Activated T-helper 2 cell treated with anti-CD3 and anti-CD28 coated beads, Interferon-gamma antibody, Interleukin-2, Interleukin-4, amounts not matched to agents 10 μg/mL and 5 μg/mL and 100 μg/mL, durations not matched to agents 14 hours and 24 hours and 36 hours (primary cell): ENCODE measurements at places on chromosomes 12 and 14.
A peak's percentile ranks its signal among the peaks of the same experiment; 100 is the strongest.

GRCh38 chr12:46401662-46402061 is 29.1 kb upstream of the SLC38A2 start:
- H3K4me1 ChIP-seq: peaks cover 65% of the 10 kb centered on the region
- H3K27ac ChIP-seq: no peak overlapping the region
- no peak overlapping the region for H3K4me3 ChIP-seq
- H3K36me3 ChIP-seq: peaks cover 44% of the 10 kb centered on the region
- no peak for DNase-seq

- H3K27me3 ChIP-seq: no peaks in the 10 kb centered on the region
- H3K4me3 ChIP-seq: no peak overlapping the region
- no peaks in the 10 kb centered on the region for H3K4me1 ChIP-seq
Measured at GRCh38 chr14:88590173-88590572, 27.3 kb downstream of the ZC3H14 start.

DNA sequence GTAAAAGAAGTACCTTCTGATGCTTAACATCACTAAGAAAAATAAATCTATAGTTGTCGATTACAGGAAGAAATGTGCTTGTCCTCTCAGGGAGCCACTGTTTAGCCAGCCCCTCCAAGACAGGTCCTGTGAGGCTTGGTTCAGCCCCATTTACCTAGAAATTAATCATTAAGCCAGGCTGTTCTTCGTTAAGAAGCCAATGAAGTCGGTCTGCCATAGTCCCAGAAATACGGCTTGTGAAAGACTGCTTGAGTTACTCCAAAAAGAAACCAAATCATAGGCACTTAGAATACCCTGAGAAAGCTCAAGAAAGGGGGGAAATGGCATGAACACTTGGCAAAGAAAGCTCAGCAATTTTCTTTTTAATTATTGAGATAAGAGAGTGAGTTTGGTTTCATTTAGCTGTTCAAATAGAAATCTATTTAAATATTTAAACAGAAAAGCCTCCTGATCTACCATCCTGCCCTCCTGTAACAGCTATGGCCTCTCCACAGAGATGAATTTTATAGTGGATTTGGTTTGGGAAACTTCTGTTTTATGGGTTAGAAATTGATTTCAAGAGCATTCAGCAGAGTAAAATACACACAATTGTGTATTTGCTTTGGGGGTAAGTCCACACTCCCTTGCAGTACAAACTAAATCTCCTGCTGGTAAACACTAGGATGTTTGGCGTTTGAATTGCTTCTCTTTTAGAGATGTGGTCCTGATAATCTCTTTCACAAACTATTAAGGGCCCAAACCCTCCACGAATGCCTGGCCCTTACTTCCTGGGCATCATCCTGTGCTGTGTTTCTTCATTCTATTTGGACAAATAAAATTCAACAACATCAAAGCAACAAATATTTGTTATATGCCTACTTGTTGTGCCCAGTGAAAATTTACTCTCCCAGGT is 234.4 kb downstream of the SEC23A start:
- no peaks in the 10 kb centered on the region for H3K4me1 ChIP-seq
- H3K27me3 ChIP-seq: no peaks in the 10 kb centered on the region
- no peak overlapping the region for H3K4me3 ChIP-seq
- no peak overlapping the region for H3K27ac ChIP-seq
- H3K36me3 ChIP-seq: no peaks in the 10 kb centered on the region
- DNase-seq: no peak

DNA sequence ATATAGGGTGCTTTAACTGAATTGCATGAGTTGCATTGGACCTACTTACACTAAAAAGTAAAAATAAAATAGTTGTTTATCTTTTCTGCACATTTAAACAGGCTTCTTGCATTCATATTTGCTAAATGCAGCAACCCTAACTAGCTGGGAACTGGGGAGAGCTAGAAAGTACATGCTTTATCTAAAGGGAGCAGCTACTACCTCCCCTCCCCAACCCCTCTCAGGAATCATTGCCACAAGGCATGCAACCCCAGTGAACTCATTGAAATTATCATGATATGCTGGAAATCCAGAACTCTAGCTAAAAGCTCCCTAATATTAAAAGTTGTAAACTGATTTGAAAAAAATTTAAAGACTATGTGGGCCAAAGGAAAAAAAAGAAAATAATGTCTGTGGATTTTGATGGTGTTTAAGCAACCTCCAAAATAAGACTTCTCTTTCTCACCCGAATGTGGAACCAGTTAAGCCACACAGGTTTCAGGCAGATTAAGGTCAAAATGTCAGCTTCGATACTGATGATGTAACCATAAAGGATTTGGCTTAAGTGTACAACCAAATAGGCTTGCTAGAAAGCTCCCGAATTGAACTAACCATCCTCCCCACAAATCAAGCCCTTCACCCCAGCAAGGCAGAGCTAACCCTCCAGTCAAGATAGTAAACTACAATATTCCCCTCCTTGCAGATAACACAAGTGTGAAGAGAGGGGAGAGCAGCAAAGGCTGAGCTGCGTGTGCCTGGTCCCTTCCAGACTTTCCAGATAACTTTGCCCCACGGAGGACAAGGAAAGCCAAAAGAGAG is 13.8 kb upstream of the POC1B start:
- H3K4me1 ChIP-seq: peaks cover 9% of the 10 kb centered on the region
- H3K27me3 ChIP-seq: no peaks in the 10 kb centered on the region
- no peak overlapping the region for H3K27ac ChIP-seq
- H3K36me3 ChIP-seq: no peaks in the 10 kb centered on the region
- H3K4me3 ChIP-seq: no peak overlapping the region

GRCh38 chr12:102568276-102568675 is 87.9 kb upstream of the IGF1 start:
- no peaks in the 10 kb centered on the region for H3K36me3 ChIP-seq
- H3K27me3 ChIP-seq: no peaks in the 10 kb centered on the region

GRCh38 chr14:52792097-52792415 is 649 bp upstream of the GNPNAT1 start:
- H3K36me3 ChIP-seq: peaks cover 15% of the 10 kb centered on the region
- peak overlapping the region; percentile 73 for H3K27ac ChIP-seq
- no peak for DNase-seq
- peak overlapping the region; percentile 89 for H3K4me3 ChIP-seq
- peaks cover 27% of the 10 kb centered on the region for H3K4me1 ChIP-seq

DNA sequence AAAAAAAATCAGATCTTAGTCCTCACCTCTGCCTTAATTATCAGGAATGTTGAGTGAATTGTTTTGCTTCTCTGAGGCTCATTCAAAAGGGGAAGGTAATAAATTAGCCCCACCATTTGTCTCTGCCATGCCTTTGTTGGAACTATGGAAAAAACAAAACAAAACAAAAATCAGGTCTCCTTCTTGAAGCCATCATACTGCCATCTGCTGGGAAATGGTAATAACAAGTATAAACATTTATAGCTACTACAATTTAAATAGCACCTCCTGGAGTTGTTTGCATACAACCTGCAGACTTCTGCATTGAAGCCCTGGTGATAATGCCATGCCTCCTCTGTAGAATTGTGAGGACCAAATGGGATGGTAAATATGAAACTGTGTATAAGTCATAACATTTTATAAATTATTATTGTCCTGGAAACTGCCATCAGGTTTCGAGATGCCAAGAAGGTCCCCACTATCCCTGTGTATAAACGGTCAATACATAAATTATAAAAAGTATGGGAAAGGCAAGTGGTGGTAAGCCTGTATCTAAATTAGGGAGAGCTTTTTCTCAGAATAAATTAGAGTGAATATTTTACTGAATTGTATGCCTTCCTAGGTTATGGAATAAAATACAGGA is 87.2 kb upstream of the FGD4 start:
- H3K27ac ChIP-seq: no peak overlapping the region
- peaks cover 2% of the 10 kb centered on the region for H3K4me1 ChIP-seq
- H3K27me3 ChIP-seq: peaks cover 5% of the 10 kb centered on the region
- no peak overlapping the region for H3K4me3 ChIP-seq
- H3K36me3 ChIP-seq: no peaks in the 10 kb centered on the region

GRCh38 chr12:60803147-60803546 is 1207.3 kb downstream of the SLC16A7 start:
- DNase-seq: no peak
- no peaks in the 10 kb centered on the region for H3K27me3 ChIP-seq
- H3K4me3 ChIP-seq: no peak overlapping the region
- no peaks in the 10 kb centered on the region for H3K36me3 ChIP-seq
- H3K27ac ChIP-seq: no peak overlapping the region

- peaks cover 36% of the 10 kb centered on the region for H3K36me3 ChIP-seq
- peak overlapping the region; percentile 99 for H3K27ac ChIP-seq
- H3K27me3 ChIP-seq: no peaks in the 10 kb centered on the region
Measured at GRCh38 chr14:100376751-100377171, 53.6 kb downstream of the SLC25A47 start.

- H3K4me3 ChIP-seq: no peak overlapping the region
- peaks cover 7% of the 10 kb centered on the region for H3K27me3 ChIP-seq
- H3K4me1 ChIP-seq: no peaks in the 10 kb centered on the region
- no peaks in the 10 kb centered on the region for H3K36me3 ChIP-seq
- H3K27ac ChIP-seq: no peak overlapping the region
Measured at GRCh38 chr14:30799933-30800332, 74.4 kb upstream of the COCH start.

DNA sequence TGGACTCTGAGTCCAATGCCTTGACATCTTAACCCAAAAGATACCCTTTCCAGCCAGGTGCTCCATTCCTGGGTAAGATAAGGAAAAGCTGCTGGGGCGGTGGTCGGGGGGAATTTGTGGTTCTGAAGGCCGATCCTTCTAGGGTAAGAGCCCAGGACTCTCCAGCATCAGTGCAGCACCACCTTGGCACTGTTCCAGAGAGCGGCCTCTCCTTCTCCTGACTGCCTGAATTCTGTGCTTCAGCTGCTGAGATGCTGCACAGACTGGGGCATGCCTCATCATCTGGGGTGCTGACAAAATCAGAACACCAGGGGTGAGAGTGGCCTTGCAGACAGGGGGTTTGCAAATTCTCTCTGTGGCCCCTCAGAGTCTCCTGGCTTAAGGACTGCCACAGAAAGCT is 87.5 kb downstream of the SPTB start:
- H3K27ac ChIP-seq: no peak overlapping the region
- no peak overlapping the region for H3K4me3 ChIP-seq

DNA sequence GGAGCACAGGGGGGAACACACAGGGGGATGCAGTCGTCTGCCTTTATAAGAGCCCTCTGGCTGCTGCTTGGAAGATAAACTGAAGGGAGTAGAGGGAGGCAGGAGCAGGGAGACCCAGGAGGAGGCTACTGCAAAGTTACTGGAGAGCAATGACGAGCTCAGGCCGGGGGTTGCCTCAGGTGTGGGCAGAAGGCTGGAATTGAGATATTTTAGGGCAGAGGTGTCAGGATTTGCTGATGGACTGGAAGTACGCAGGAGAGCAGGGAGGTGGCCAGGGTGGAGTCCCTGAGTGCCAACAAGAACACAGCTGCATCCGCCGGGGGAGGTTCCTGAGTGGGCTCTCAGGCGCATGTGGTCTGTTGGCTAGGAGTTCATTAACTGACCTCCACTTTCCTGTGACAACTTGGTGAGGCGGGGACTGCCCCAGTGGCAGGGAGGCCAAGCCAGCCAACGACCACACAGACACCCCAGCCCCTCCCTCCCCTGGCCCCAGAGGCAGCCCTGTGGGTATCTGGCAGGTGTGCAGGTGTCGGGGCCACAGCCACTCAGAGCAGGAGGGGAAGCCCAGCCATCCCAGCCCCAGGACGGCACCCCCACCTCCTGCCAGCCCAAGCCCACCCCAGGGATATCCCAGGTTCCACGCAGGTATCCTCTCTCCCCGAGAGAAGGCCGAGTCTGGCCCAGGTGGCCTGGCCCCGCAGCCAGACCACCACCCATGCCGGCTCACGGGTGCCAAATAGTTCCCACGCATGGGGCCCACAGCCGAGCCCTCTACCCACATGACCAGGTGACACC is 85.4 kb downstream of the NCOR2 start:
- peaks cover 47% of the 10 kb centered on the region for H3K36me3 ChIP-seq
- H3K27ac ChIP-seq: no peak overlapping the region
- DNase-seq: no peak
- H3K4me1 ChIP-seq: peaks cover 22% of the 10 kb centered on the region

DNA sequence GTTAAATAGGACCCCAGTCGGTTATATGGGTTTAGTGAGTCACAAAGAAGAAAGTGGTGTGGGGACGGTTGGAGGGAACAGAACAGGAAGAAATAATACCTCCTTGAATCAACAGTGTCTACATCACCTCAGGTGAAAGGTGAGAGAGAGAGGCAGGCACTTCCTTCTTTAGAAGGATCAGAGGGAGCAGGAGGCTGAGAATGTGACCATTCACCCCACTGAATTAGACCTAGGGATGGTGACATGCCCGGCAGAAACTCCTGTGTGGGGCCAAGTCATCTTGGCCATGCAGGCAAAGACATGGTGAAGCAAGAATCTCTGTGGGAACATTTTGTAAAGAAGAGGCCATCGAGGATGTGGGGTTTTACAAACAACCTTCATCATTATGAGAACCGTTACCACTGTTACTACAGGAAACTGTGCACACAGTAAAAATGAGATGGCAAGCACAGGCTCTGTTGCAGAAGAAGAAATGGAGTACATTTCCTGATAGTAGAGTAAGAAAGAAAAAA is 1196.9 kb downstream of the VRK1 start:
- no peak overlapping the region for H3K4me3 ChIP-seq
- DNase-seq: peak; percentile 25
- no peaks in the 10 kb centered on the region for H3K27me3 ChIP-seq

DNA sequence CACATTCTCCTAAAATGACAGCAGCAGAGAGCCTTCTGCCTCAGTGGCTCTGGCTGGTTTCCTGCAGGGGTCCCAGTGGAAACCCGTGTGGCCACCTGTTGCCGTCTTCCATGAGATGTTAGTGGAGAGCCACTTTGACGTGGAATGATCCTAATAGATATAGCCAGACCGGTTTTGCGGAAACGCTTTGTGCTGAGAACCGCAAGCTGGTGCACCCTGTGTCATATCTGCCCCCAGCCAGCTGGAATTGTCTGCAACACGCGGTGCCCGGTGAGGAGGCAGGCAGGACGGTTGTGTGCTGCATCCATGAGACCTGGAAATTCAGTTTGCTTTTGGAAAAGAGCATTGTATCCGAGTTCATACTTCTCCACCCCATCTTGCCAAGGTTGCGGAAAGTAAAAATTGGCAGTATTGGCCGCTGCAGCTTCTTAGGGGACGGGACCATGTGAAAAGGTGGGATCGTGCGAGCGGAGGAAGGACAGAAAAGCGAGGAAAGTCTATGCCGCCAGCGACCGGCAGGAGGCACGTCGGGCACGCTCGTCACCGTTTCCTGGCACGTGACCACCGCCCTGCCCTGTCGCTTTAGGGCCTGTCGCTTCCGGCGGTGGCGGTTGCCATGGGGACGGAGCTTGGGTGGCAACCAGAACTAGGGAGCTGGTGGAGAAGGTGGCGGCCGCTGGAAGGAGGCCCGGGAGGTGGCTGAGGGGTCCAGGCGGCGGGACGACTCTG is at the start of gene CFAP251:
CFAP251 (plus strand) TSS at position 643 of the 729 bp plus-strand sequence. CDS start 2,714 bp downstream, outside the sequence.
- DNase-seq: peak; percentile 93
- peak within 1 kb of the TSS; percentile 82 for H3K4me3 ChIP-seq
- no peaks in the 10 kb centered on the region for H3K27me3 ChIP-seq
- H3K36me3 ChIP-seq: peaks cover 31% of the 10 kb centered on the region
- H3K4me1 ChIP-seq: peaks cover 15% of the 10 kb centered on the region
